ENCODE measurements at places on chromosomes 7 and 10.
A peak's percentile ranks its signal among the peaks of the same experiment; 100 is the strongest.

DNA sequence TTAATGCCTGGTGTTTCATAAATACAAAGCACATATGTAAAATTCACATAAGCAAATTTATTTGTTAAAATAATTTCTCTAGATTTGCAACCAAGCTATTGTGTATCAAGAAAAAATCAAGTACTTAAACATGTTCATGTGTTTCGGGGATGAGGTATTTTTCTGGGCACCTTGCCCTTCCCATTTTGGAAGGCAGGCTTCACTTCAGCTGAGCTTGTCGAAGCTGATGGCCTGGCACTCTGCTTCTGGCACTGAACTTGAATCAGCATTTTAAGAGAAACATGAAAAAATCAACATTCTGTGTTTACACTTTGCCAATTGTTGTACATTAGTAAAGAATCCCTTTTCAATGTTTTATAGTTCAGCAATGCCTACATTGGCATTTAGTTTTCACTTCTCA, 179.1 kb upstream of the STEAP4 start:
- DNase-seq, result no peak

GRCh38 chr10:38209332-38209731, 115.2 kb downstream of the ZNF37A start:
- DNase-seq, result no peak

- DNase-seq, result no peak
Observed at GRCh38 chr10:57880446-57881227, 387.1 kb downstream of the IPMK start.

GRCh38 chr7:153193144-153193595, 433.6 kb downstream of the ACTR3B start:
- DNase-seq, result peak; percentile 43

DNA sequence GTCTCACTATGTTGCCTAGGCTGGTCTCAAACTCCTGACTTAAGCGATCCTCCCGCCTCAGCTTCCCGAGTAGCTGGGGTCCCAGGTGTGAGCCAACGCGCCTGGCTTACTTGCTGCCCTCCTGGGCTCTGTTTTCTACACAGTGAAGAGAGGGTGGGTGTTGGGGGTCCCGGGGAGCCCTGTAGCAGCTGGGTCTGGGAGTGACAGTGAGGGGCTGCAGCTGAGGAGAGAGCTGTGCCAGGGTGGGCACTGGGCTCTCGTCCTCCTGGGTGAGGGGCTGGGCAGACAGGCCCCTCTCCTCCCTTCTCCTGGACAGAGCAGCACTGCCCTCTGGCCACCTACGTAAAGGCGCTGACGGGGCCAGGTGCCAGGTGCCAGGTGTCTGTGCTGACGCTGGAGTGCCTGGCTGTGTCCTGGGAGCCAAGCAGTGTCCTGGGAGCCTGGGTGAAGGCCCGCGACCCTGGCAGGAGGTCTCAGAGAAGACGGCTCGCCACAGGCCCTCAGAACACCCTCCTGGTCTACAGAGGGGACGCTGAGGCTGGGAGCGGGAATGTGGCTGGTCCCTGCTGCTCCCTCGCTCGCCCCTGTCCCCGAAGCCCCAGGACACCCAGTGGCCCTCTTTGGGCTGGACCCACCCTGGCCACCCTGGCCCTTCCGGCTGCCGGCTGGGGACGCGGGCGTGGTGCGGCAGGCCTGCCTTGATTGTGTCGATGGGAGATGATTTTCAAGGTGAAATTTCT, 35.6 kb downstream of the UNCX start:
- no peak for DNase-seq

DNA sequence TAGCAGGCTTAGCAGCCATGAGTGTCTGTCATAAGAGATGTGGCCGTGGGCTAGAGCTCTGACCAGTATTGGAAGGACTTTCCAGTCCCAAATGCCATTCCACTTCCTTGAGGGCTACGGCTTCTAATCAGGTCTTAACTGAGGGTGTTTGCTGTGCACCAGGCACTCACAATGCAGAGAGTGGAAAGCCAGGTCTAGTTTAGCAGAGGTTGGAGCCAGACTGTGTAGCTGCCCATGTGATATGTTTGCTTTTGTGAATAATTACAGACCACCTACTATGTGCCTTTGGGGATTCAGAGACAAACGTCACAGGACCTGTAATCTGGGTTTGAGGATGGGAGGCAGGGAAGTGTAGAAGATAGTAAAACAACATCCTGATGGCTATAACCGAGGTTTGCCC, 79.8 kb downstream of the WDFY4 start:
- DNase-seq, result no peak

DNA sequence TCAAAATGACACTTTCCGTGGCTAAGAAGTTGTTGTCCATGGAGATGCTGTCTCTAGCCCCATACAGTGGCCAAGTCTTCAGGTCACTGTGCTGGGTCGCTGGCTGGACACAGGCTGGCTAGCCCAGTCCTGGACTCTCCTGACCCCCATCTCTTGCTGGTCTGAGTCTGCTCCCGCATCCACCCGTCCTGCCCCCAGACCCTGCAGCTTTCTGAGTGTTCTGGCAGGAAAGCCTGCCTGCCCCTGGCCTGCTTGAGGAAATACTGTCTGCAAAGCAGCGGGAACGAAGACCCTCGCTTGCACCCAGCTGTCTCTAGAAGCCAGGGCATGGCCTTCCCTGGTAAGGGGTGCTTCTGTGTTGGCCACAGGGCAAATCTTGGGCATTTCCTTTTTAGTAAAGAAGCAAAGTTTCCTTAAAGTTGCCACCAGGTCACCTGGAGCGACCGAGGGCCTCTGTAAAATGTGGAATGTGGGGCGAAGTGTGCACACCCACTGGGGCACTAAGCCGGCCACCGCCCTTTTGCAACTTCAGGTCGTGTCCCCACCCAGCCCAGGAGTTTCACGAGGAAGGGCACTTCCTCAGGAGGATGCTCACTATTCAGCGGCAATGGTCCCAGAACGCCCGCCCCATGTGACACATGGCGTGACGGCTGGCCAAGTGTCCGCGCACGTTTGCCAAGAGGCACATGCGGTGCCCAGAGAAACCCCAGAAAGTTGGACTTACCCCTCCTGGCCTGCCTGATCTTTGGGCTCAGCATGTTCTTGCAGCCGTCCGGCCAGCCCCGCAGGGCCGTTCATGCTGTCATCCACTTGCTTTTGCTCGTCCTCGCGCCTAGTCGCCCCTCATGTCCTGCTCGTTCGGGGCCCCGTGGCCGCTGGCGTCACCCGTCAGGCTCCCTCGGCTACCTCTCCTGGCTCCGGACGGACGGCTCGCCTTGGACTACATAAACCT, 558 bp downstream of the ARHGAP22 start:
- DNase-seq, result peak; percentile 27

DNA sequence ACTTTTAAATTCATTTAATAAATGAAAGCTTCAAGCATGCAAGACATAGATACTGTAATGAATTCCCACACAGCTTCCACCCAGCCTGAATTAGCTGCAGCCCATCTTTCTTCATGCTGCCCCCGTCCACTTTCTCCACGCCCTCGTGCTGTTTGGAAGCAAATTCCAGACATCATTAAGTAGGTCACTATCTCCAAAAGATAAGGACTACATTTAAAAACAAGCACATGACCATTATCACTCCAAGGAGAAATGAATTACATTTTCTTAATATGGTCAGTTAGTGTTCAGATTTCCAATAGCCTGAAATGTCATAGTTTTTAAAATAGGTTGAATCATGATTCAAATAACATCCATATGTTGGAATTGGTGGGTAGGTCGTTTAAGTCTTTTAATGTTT, 24.3 kb downstream of the LMTK2 start:
- DNase-seq, result no peak

DNA sequence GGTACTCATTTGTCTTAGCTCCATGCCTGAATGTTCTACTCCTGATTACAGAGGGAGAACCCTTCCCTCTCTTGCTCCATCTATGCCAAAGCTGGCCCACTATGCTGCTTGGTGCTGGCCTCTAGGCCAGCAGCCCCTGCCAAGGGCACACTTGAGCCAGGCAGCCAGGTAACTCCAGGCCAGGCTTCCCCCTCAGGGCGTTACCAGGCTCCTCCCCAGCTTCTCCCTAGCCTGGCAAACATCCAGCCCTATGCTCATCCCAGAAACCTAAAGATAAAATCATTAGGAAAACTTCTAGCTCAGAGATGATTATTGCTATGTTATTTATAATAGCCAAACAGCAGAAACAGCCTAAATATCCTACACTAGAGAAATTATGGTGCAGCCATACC, 103.7 kb downstream of the KCNMA1 start:
- DNase-seq, result no peak

DNA sequence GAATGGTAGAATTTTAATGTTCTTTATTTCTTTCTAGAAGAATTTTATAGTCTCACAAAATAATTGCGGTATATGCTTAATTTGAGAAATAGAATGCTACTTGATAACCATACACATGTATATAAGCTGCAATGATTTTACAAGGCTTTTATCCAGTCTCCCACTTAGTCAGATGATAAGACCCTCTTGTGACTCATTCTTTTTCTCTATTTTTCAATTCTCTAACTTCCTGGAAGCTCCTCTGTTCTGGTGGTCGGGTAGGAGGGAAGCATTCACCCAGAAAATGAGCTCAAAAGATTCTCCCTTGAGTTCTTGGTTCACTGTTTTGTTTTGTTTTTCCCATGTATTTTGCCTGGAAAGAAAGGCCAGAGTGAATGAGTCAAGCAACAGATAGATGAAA, 546.6 kb downstream of the INHBA start:
- DNase-seq, result no peak

- DNase-seq, result no peak
Observed at GRCh38 chr10:126393076-126393475, 4.8 kb upstream of the ADAM12 start.

GRCh38 chr10:22344781-22345300, 455 bp upstream of the SPAG6 start:
- DNase-seq, result no peak

- DNase-seq, result no peak
Observed at GRCh38 chr10:106816318-106817085, 348.0 kb downstream of the SORCS1 start.

DNA sequence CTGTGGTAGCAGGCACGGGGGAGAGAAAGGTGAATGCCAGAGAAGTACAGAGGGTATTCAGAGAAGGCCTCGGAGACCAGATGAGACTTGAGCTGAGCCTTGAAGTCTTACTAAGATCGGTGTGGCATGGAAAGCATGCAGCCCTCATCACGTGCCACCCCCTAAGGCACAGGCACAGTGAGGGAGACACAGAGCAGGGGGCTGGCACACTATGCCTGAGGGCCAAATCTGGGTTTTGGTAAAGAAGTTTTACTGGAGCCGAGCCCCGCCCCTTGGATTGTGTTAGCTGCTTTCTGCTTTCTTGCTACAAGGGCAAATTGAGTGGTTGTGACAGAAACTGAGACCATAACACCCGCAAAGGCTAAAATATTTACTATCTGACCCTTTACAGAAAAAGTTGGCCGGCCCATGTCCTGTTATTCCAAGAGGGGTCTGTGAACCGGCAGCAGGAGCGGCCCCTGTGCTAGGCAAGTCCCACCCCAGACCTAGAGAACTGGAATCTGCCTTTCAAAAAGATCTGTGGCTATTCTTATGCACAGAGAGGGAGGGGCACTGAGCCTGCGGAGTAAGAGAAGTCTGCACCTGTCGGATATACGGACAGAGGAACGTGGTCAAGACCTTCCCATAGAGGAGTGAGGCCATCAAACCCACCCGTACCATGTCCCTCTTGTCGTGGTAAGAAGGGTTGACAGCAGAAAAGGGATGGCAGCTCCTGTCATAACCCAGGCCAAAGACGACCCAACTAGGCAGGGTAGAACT, 109.3 kb upstream of the RHEB start:
- peak; percentile 82 for DNase-seq

DNA sequence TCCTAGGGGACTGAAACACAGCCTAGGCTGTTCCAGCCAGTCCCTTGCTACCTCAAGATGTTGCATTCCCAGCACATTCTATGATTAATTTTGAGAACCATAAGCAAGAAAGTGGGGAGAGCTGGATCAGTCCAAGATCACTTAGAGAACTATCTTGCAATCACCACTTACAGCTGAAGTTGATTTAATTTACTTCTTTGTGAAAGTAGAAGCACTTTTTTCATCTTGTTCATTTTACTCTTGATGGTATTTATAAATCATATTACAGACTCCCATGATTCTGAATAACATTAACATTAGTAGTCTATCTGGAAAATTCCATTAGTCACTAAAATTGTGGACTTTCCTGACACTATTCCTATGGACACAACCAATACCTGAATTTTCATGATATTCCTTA, 118.5 kb downstream of the ETV1 start:
- no peak for DNase-seq

- DNase-seq, result peak; percentile 52
Observed at GRCh38 chr7:104908636-104909035, 105.4 kb upstream of the KMT2E start.

- peak; percentile 26 for DNase-seq
Observed at GRCh38 chr7:80136261-80137055, 1.8 kb downstream of the GNAI1 start.

- no peak for DNase-seq
Observed at GRCh38 chr7:157540020-157540419, 203.2 kb downstream of the DNAJB6 start.

DNA sequence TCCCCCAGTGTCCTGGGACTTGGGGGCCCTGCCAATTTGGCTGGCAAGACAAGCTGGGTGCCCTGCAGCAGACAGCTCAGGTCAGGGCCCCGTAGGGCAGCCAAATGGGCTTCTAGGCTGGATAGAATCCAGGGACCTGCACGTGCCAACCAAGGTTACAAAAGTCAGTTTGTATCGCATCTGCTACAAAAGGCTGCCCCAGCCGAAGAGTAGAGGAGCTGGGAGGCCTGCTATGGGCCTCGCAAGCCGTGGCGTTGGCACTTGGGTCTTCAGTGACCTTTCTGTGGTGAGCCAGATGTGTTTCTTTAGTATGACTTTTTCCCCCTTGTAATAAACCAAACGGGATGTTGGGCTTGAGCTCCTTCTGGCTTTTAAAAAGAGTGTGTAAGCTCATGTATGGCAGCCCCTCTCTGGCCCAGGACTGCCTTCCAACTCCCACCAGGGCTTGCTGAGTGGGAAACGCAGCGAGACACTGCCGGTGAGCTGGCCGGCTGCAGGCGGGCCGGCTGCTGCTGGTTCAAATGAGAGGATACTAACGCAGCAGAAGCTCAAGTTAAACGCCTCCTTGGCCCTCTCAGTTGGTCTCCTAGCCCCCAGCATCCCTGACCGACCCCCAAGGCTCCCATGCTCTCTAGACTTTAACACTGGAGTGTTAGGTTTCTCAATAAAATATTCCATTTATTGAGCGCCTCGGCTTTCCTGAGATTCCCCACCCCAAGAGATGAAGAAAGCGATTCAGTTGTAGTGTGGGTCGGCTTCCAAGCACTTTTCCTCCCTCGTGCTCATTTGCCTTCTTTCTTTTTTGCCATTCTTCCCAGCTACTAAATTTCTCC, 3.1 kb upstream of the HOXA10 start:
- DNase-seq, result no peak

GRCh38 chr10:69317175-69317604, 38.9 kb downstream of the HK1 start:
- DNase-seq, result peak; percentile 62

- no peak for DNase-seq
Observed at GRCh38 chr7:137441451-137441850, 97.9 kb upstream of the PTN start.

GRCh38 chr10:26665080-26666048, 32.1 kb upstream of the PDSS1 start:
- no peak for DNase-seq

DNA sequence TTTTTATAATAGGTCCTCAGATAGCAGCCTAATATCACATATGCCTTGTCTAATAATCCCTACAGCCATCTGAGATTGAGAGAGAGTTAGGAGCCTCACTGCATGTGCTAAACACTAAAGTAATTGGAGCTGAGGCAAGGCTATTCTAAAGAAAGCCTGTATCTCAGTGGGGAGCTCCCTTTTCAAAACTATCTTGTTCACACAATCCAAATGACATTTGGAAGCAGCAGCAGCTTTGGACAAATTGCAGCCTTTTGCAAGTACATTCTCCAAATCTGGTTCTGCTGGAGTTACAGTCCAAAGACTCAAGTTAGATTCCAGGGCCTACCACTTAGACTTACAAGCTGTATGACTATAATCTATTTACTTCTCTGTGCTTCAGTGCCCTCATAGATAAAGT, 104.5 kb downstream of the MACC1 start:
- no peak for DNase-seq
